ENCODE measurements at places on chromosomes 3 and 15.

- no peak for DNase-seq
Measured at GRCh38 chr15:98785807-98786621, 137.7 kb downstream of the IGF1R start.

- DNase-seq = no peak
Measured at GRCh38 chr3:23548706-23549105, 257.0 kb upstream of the UBE2E1 start.

- no peak for DNase-seq
Measured at GRCh38 chr15:69049976-69050375, 35.5 kb downstream of the NOX5 start.

DNA sequence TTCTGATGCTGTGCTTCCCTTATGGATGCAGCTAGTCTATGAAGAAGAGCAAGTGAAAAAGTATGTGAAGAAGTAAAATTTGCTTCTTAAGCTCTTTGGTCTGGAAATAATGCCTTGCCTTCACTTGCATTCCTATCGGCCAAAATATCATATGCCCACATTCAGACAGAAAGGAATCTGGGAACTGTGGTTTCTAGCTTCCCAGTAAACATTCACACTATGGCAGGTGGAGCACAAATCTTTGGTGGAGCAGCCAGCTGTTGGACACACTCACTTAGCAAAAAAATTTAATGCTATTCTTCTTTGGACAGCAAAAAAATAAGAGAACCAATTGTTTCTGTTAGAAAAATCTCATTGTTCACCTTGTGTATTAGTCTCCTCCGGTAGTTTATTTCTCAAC is 12.3 kb upstream of the COL6A6 start:
- DNase-seq = no peak

DNA sequence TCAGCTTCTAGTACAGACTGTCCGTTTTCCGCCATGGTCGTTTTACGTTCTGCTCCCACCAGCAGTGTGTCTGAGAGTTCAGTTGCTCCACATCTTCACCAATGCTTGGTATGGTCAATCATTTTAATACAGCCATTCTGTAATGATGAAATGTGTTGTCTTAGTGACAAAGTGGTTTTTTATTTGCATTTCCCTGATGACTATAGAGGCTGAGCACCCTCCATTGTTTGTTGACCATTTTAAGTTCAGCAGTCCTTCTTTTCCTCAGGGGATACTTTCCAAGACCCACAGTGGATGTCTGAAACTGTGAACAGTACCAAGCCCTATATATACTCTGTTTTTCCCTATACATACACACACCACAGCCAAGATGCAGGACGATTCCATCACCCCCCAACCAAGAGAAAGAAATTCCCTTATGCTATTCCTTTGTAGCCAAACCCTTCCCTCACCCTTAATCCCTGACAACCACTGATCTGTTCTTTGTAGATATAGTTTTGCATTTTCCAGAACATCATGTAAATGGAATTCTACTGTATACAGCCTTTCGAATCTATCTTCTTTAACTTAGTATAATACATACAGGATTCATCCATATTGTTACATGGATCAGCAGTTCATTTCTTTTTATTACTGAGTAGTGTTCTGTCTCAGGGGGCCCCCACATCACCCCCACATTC is 55.9 kb downstream of the C3orf20 start:
- DNase-seq = no peak

DNA sequence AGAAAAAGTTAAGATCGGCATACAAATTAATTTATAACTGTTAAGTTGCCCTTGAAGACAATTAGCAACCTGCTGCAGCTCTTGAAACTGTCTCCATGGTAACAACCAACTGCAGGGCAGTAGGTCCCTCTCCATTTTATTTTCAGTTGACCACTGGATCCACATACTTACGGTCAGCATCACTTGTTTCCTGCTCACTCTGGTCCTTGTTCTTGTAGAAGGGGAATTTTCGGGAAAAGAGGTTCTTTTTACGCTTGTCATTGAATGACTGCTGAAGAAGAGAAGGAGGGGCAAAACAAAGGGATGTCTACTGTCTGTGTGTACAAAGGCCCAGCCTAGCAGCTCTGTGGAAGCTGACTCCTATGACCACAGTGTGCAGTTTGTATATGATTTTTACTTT is 46.8 kb upstream of the MELTF start:
- DNase-seq = no peak

GRCh38 chr15:23524816-23525215 is 40.7 kb upstream of the MKRN3 start:
- DNase-seq = no peak

- no peak for DNase-seq
Measured at GRCh38 chr3:9403463-9403862, 6.0 kb downstream of the SETD5 start.

DNA sequence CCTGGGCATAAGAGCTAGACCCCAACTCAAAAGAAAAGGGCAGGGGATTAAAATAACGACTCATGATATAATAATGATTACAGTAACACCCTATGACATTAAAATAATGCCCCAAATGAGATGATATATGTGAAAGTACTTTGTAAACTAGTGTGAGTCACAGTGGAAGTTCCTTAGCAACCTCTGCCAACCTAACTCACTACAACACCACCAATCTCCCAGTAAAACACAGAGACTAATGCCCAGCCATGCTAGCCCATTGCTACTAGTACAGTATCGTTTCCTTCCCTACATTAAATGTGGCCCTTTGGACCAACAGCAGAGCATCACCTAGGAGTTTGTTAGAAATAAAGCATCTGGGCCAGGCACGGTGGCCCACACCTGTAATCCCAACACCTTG is 11.2 kb upstream of the ADAMTS7 start:
- no peak for DNase-seq

- no peak for DNase-seq
Measured at GRCh38 chr3:17238023-17238422, 353.3 kb downstream of the PLCL2 start.

DNA sequence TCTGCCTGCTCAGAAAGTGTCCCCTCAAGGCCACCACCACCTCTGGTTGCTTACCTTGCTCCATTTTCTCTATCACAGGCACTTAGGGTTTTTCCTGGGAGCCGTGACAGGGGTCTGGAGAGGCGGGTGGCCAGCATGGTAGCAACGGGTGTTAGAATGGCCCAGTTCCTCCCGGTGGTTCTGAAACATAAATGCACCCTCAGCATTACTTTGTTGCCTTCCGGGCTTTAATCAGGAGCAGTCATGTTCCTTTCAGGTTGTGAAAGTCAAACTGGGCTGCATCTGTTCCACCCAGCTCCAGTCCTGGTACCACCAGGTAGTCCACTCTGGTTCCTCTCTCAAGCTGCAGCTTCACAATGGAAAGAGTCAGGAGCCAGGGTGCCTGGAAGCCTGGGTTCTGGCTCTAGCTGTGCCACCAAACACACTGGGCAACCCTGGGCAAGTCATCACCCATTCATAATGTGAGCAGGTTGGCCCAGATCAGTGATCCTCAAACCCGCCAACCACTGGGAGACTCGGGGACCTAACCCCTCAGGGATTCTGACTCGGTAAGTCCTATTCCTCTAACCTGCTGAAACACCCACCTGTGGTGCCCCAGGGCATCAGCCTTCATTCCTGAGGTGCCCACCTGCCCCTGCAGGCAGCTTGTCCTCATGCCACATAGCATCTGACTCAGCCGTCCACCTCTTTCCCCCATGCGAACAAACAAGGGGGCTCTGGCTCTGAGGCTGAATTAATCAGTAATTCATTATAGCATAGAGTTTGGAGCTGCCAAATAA is 9.3 kb downstream of the BDH1 start:
- DNase-seq = no peak

DNA sequence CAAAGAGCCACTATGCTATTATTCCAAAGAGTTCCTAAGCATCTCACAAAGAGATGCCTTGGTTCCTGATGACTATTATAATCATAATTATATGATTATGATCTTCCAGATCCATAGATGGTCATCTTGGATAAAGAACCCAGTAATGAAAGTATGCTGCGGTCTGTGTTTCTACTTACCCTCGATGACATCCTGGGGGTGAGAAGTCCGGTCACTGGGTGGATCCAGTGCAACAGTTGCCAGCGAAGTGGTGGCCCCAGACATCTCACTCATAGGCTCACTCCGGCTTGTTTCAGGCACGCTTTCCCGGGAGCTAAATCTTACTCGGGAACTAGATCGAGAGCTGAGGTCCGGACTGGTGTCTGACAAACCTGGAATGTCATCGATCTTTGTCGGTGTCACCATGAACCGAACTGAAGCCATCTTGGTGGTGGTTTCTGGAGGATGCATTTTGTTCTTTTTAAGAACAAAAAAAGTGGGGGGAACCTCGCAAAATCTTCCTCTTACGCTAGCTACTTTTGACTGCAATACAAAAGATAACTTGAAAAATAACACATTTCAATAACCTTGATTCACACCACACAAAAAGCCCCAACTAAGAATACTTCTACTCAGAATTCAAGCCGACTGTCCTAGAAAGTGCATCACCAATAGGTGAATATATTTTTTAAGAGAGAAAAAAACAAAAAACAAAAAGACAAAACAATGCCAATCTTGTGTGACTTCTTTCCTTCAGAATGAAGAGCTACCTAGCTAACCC is 1.2 kb downstream of the SLC12A6 start:
- no peak for DNase-seq

GRCh38 chr15:29490747-29491471 is 221.3 kb upstream of the NSMCE3 start:
- DNase-seq = no peak

GRCh38 chr3:186208296-186208989 is 99.6 kb upstream of the ETV5 start:
- DNase-seq = no peak

GRCh38 chr15:23629234-23629805 is 18.3 kb downstream of the MAGEL2 start:
- DNase-seq = no peak

DNA sequence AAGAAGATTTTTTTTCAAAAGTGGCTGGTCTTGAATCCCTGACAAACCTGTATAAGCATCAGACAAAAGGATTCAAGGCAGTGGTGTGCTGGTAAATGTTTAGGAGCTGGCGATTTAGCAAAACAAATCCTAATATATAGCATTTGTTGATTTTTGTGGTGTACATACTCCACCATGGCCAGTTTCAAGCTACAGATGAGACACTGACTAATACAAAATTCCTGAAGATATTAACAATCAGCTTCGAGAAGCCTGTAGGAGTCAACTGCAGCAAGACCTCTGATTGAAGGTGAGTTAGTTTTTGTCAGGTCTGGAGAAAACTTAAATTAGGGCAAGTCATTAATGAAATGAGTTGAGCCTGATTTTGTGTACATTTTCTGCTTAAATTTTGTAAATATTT is 6.7 kb downstream of the STRIT1 start:
- DNase-seq = no peak

GRCh38 chr3:52272831-52273230 is 5.6 kb downstream of the WDR82 start:
- no peak for DNase-seq

DNA sequence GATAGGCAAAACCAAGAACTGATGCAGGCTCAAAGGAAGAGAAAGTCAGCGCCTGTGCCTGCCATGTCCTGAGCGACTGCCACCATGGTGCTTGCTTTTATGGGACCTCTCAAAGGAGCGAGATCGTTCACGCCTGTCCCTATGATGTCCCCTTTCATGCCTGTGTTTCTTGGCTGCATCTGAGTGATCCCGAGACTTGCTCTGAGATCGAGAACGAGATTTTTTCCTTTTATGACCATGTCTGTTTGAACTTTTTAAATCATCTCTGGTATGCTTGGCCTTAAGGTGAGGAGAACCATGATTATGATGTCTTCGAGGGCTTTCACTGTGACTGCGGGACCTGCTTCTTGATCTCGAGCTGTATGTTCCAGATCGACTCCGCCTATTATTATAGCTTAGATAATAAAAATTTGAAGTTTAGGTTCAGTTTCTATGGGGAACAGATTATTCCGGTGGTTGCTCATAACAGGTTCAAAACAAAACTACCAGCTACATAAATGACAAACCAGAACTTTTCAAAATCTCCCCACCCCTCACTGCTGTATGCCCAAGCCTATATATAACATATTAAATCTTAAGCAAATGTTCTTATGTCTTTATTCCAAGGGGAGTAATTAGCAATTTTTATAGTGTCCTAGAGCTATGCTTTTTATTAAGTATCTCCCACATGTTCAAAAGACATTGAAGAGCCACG is 11.6 kb downstream of the CCNL1 start:
- DNase-seq = no peak

- no peak for DNase-seq
Measured at GRCh38 chr3:185332026-185332735, 30.8 kb upstream of the MAP3K13 start.

DNA sequence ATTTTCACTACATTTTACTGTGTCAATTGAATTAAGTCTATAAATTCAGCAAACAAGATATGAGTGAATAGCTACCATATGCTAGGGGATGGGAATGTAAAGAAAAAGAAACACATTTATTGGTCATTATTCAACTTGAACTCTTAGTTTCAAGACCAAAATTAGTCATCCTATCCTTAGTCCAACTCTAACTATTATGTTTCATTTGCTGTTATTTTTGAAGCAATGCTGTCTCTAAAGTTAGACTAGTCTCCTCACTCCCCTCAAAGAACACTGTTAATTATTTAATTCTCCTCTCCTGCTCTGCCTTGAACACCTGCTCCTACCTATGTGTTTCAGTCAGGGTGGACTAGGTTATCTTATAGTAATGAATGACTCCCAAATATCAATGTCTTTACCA is 920.9 kb downstream of the TUSC7 start:
- DNase-seq = no peak

DNA sequence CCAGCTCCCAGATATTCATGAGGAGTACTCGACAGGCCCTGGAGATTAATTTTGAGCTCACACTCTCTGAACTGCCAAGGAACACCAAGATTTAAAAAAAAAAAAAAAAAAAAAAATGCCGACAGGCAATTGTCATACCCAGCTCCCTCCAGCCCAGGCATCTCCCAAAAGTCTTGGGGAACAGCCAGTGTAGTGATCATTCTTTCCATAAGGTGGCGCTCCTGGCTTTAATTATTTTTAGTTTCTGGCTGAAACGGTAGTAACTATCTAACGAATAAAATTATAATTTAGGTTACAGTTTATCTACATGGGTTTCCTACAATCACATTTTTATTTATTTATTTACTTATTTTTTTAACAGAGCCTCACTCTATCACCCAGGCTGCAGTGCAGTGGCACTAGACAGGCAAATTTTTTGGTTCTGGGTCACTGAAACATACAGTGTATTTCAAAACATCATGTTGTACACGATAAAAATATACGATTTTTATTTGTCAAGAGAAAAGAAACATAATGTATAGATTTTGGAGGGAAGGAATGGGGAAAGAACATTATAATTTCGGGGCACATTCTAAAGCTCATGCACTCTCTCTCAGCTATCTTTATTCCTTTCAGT is 157.3 kb downstream of the ADAMTS9 start:
- DNase-seq = no peak

DNA sequence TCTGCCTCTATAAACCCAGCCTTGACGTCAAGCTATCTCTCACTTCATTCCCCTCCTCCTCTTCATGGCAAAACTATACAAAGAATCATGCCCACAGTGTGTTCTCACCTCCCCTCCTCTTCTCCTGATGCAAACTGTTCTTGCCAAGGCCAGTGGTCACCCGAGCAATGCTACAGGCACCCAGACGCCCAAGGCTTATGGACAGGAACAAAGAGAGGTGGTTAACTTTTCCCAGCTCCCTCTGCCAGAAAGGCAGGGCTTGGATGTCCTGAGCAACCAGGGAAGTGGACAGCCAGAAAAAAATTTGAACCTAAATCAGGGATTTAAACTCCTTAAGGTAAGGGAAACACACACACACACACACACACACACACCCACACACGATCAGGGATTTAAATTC is 5.1 kb downstream of the SLC41A3 start:
- no peak for DNase-seq

All from left forelimb (tissue), 1 donor.